Hair follicle dermal papilla cell (primary cell): ENCODE measurements at places on chromosomes 1 and 21. TPM values are rescaled to one million over a fixed set of nuclear protein-coding genes. Genes with fewer than 3 reads are reported as not detected.

LCE3E gene
- total RNA-seq, result not detected in 2 replicates

TMEM240 gene
- 4.7 and 6.7 TPM in 2 replicates for total RNA-seq

SLC30A10 gene
- total RNA-seq, result not detected in 2 replicates

DMBX1 gene
- total RNA-seq, result not detected in 2 replicates

CEP350 gene
- 67.2 and 88.3 TPM in 2 replicates for total RNA-seq

FRRS1 gene
- 8.5 and 23.0 TPM in 2 replicates for total RNA-seq

SLC9C2 gene
- not detected in 2 replicates for total RNA-seq

COL16A1 gene
- total RNA-seq, result 240 and 317 TPM in 2 replicates

LEFTY1 gene
- not detected in 2 replicates for total RNA-seq

CD48 gene
- total RNA-seq, result not detected in 2 replicates

RAB3B gene
- total RNA-seq, result 20.4 and 30.6 TPM in 2 replicates

LENEP gene
- total RNA-seq, result not detected in 2 replicates

NPHS2 gene
- not detected in 2 replicates for total RNA-seq

CIART gene
- total RNA-seq, result 16.6 and 20.2 TPM in 2 replicates

PALMD gene
- 3.2 and 4.6 TPM in 2 replicates for total RNA-seq

ST6GALNAC3 gene
- total RNA-seq, result 1.9 and 3.9 TPM in 2 replicates

FCRL3 gene
- not detected in 2 replicates for total RNA-seq

PRSS38 gene
- total RNA-seq, result not detected in 2 replicates

LORICRIN gene
- not detected in 2 replicates for total RNA-seq

SAMSN1 gene
- not detected in 2 replicates for total RNA-seq

ADAM30 gene
- total RNA-seq, result not detected in 2 replicates

ZBTB21 gene
- 16.9 and 20.8 TPM in 2 replicates for total RNA-seq

MCOLN3 gene
- total RNA-seq, result 0.24 and 0.97 TPM in 2 replicates

CAMTA1 gene
- total RNA-seq, result 29.7 and 31.1 TPM in 2 replicates

VWA1 gene
- total RNA-seq, result 2.4 and 3.4 TPM in 2 replicates

CYP4Z1 gene
- not detected in 2 replicates for total RNA-seq

SLC25A34 gene
- 0.49 and 0.65 TPM in 2 replicates for total RNA-seq

MTHFR gene
- total RNA-seq, result 30.4 and 37.6 TPM in 2 replicates

FCRLA gene
- 0.12 and 0.49 TPM in 2 replicates for total RNA-seq

ACTL8 gene
- not detected in 2 replicates for total RNA-seq

DENND4B gene
- total RNA-seq, result 21.6 and 33.1 TPM in 2 replicates

SPRR1A gene
- total RNA-seq, result not detected in 2 replicates

TRAPPC10 gene
- total RNA-seq, result 31.9 and 35.7 TPM in 2 replicates

CLCNKB gene
- total RNA-seq, result 0.24 and 0.32 TPM in 2 replicates

OR2T33 gene
- not detected in 2 replicates for total RNA-seq

KRTAP10-8 gene
- not detected in 2 replicates for total RNA-seq

IRF6 gene
- 1.1 and 2.1 TPM in 2 replicates for total RNA-seq

OR10J1 gene
- total RNA-seq, result not detected in 2 replicates
